Smooth muscle cell of the brain vasculature (primary cell): ENCODE measurements at places on chromosomes 2 and 18.

- DNase-seq: no peak
Observed at GRCh38 chr2:206784559-206785353, 19.4 kb downstream of the FASTKD2 start.

DNA sequence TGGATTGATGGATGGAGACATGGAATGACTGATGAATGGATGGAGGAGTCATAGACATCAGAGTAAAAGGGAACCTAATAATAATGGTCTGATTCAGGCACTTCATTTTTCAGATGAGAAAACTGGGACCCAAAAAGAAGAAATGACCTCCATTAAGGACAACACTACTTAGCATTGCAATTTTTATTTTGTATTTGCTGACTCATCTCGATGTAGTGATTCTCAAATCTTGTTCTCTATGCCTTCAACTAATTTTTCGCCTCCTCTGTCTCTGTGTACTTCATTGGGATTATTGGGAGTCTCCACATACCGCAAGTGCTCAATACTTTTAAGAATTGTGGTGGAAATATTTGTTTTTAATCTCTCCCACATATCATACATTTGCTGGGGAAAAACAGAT, 446.2 kb upstream of the FSHR start:
- DNase-seq: no peak

- DNase-seq: no peak
Observed at GRCh38 chr2:80525152-80525551, 220.6 kb upstream of the LRRTM1 start.

GRCh38 chr18:44789710-44790109, 109.0 kb downstream of the SETBP1 start:
- no peak for DNase-seq

GRCh38 chr18:49561289-49562193, at the start of gene LIPG:
Gene LIPG, plus strand, starts transcription at chr18:49562057. Its CDS starts 252 bp downstream, at chr18:49562309.
- no peak for DNase-seq

DNA sequence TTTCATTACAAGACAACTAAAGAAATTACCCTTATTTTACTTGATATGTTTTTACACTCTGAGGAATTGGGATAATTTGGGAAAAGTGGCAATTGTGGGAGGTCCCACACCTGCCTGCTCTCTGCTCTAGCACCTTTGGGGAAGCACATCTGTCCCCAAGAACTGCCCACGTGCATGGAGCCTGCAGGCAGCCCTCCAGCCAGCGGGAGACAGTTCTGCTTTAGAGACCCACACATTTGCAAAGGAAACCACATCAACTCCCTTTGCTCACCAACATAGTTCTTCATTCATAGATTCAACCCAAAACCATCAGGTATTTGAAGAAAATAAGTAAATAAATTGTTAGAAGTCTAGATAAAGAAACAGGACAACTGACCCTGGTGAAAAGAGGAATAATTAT, 239.9 kb upstream of the ID2 start:
- DNase-seq: no peak

GRCh38 chr2:133570542-133570941, 2.3 kb upstream of the NCKAP5 start:
- DNase-seq: no peak
